ENCODE measurements at places on chromosomes 13 and 19.

DNA sequence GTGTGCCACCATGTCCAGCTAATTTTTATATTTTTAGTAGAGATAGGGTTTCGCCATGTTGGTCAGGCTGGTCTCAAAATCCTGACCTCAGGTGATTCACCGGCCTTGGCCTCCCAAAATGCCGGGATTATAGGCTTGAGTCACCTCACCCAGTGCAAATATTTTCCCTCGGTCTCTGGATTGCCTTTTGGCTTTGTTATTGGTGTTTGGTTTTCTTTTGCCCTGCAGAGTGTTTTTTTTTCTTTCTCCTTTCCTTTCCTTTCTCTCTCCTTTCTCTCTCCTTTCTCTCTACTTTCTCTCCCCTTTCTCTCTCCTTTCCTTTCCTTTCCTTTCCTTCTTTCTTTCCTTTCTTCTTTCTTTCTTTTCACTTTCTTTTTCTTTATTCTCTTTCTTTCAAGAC lies 33.2 kb downstream of the KDM4B start:
- no peak for DNase-seq

DNA sequence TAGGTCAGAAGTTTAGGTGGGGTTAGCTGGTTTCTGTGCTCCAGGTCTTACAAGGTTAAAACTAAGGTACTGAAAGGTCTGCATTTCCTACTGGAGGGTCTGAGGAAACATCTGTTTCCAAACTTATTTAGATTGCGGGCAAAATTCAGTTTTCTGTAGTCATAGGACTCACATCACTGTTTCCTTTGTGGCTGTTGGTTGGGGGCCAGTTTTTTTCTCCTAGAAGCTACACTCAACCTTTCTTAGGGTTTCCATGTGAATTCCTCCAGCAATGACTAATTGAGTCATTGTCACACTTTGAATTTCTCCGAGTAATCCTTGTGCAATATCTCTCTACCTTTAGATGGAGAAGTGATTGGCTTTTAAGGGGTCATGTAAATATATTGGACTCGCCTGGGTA lies 773.4 kb upstream of the SLITRK1 start:
- no peak for DNase-seq

DNA sequence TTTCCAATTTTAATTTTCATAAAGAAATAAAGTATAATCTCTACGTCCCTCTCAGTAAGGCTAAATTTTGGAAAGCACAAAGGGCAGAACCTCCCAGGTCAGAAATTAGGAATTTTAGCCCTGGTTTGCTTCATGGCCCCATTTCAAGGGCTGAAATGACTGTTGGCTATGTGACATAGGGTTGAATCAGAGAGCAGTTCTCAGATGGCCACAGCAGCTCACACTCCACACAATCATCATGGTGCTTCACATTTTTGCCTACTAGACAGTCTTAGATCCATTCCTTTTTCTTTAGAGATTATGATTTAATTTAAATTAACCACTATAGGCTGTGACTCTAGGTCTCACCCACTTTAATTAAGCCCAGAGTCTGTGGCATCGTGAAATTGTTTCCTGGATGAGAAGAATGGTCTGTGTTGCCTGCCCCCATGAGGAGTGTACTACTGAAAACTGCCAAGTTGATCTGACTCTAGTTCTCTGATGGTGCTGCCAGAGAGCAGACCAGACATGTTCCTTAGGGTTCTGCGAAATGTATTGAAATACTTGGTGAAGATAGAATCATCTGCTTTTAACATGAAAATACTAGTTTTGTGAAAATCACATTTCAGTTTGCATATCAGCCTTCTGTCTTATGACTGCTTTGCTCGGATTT lies 57.4 kb downstream of the ESD start:
- DNase-seq: no peak

DNA sequence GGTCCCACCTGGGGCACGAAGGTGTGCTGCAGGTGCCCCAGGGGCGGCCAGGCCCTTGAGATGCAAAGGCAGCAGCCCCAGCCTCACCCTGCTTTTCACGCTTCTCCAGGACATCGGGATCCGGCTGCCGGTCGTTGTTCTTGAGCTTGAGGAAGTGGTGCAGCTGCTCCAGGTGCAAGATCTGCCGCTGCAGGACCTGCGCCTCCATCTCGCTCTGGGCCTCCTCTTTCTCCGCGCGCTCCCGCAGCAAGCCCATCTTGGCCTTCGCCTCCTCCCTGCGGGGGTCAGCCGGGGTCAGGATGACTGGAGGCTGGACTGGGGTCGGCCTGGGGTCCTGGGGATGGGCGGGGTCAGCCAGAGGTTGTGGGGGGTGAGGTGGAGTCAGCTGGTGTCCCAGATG lies 21.5 kb upstream of the EMP3 start:
- DNase-seq: no peak

DNA sequence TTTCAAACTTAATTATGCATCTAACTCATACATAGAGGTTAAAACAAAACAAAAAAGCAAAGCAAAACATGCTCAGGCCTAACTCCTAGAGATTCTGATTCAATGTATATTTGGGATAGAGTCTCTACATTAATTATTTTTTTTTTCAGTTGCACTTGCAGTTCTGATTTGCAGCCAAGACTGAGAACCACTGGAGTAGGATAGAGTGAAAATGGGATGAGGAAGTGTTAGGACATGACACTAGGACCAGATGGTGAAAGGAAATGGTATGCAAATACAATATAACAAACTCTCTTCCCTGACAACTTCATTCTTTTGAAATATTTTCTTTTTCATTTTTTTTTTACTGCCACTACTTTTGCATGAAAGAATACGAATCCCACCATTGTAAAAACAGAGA lies 1.8 kb downstream of the CCDC122 start:
- DNase-seq: no peak

DNA sequence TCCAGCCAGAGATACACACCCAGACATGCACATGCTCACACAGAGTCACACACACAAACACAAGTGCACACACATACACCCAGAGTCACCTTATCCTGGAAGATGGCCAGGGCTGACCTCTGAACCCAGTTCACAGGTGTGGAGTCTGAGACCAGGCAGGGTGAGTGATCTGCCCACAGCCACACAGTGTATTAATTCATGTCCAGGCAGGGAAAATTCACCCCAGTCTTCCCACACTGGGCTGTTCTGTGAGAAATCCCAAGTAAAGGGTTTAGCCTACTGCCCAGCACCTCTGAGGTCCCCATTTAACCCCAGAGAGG lies 2.0 kb downstream of the POU2F2 start:
- no peak for DNase-seq

- DNase-seq: no peak
These were observed 117.5 kb downstream of the CRYL1 start for GRCh38 chr13:20408181-20408580.

DNA sequence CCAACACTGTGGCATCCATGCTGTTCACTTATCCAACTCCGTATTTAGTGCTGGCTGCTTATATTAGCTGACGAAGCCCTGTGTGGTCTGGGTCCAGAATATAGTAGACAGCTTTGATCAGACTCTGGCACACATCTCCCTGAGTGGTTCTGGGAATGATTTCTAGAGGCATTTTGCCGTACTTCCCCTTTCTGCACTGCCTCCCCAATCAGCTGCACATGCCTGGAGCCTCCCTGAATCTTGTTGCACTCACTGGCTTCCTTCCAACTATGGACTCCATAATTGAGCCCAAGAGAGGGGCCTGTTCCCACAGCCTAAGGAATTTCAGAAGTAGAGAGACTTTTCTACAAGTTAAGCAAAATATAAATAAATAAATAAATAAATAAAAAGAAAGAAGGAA lies 30.4 kb upstream of the PCDH8 start:
- DNase-seq: no peak

DNA sequence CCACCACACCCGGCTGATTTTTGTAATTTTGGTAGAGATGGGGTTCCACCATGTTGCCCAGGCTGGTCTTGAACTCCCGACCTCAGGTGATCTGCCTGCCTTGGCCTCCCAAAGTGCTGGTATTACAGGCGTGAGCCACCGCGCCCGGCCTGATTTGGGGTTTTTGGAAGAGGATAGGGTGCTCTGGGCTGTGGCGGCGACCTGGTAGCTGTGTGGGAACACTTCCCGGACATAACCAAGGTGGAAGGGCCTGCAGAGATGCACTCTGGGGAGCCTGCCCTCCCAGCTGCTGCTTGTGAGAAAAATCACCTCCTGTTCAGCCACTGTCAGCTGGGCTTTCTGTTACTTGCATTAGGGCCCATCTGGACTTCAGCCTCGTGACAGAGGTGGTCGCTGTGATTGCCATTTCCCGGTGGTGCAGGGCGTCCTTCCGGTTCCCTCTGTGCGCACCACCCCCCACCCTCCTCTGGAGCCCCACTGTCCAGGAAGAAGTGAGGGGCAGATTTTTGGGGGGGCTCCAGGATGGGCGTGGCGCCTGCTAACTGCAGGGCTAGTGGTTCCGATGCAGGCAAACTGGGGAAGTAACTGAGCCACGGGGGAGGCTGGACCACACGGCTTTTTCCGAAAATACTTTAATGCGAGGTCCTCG lies 7.5 kb downstream of the IL4I1 start:
- DNase-seq: no peak

DNA sequence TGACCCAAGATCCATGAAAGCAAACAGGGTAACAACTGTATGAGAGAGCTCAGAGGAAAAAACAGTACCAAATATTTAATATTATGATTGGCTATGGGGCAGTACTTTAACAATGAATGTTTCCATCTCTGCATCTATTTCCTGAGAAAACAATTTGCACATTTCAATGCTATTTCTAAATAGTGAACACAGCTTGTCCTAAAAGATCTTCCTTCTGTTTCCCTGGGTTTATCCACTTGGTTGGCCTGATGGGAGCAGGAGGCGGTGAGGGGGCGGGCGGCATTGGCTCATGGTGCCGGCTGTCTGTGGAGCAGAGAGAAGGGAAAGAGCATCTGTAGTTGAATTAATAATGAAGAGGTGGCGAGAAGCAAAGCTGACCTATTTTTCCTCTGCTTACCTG lies 291.4 kb downstream of the DCLK1 start:
- DNase-seq: peak; percentile 39

GRCh38 chr13:50130123-50130946 lies 115.1 kb downstream of the KCNRG start:
- DNase-seq: no peak

- no peak for DNase-seq
These were observed 7.0 kb downstream of the RPS9 start for GRCh38 chr19:54207676-54207982.

DNA sequence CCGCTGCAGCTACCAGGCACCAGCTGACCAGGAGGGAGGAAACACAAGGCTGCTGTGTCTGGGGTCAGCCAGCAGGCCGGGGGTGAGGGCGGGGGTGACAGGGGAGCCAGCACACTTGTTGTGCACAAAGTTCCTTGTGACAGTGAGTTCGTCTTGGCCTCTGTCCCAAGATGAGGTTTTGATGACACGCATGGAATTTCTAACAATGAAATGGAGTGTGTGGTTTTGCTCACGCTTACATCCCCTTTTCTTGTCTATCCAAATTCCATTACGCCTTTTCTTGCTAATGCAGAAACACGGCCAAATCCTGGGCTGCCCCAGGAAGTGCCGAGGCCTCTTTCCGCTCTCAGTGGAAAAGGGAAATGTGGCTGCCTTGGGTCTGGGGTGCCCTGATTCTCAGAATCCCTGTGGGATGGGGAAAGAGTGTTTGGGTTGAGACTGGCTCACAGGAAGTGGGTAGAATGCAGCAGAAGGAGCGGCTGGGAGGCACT lies 73.8 kb downstream of the GADD45B start:
- DNase-seq: peak; percentile 66

DNA sequence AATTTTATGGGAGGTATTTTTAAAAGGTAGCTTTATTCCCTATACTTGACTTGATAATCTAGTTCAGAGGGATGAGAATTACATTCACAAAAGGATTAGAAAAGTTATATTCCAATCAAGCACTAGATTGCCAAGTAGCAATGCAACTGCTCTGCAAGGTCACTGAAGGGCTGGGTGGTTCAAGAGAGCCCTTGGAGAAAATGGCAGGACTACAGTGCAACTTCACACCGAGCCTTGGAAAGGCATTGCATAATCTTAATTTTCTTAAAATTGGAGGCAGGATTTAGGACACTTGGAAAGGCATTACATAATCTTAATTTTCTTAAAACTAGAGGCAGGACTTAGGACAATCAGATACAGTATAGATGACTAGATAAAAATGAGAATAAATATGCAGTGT lies 315.9 kb downstream of the DCT start:
- no peak for DNase-seq

DNA sequence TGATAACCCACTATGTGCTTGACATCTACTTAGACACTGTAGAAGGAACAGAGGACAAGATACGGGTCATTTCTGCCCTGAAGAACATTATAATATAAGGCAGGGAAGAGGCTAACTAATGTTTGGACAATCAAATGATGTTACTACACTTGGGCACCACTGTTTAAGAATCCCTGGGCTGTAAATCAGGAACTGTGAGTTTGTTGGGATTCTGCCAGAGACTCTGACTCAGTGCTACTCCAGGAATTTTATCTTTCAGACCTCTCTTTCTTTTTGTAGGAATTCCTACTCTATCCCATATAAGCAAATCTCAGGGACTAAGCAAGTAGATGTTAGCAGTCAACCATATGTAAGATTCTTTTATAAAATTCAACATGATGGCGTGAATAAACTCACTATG lies 3.1 kb upstream of the ZNF471 start:
- DNase-seq: no peak

DNA sequence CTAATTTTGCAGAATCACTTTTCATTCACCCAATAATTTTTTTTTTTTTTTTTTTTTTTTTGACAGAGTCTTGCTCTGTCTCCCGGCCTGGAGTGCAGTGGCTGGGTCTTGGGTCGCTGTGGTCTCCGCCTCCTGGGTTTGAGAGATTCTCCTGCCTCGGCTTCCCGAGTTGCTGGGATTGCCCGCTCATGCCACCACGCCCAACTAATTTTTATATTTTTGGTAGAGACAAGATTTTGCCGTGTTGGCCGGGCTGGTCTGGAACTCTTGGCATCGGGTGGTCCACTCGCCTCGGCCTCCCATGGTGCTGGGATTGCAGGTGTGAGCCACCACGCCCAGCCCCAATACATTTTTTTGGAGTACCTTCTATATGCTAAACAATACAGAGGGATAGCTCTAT lies 1120.0 kb upstream of the ATXN8OS start:
- no peak for DNase-seq

GRCh38 chr19:15123900-15124299 lies 16.7 kb downstream of the SYDE1 start:
- peak; percentile 53 for DNase-seq

- peak; percentile 33 for DNase-seq
These were observed 1.3 kb downstream of the RFX1 start for GRCh38 chr19:14004619-14005348.

DNA sequence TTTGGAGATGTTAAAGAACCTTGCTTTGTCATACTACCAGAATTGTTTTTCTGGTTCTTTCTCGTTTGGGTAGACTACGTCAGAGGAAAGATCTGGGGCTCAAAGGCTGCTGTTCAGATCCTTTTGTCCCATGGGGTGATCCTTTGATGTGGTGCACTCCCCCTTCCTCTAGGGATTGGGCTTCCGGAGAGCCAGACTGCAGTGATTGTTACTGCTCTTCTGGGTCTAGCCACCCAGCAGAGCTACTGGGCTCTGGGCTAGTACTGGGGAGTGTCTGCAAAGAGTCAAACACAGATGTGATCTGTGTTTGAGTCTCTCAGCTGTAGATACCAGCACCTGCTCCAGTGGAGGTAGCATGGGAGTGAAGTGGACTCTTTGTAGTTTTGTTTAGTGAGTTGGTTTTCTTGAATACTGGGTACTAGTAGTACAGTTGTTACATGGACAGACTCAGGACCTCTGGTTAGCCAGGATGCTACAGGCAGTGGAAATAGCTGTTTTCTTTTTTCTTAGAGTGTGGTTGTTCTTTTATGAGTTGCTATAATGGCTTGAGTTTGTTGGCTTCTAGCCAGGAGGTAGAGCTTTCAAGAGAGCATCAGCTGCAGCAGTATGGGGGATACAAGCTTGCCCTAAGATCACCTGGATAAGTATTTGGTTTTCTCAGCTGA lies 34.4 kb downstream of the DNAJC15 start:
- DNase-seq: no peak
